ENCODE measurements at places on chromosomes 13 and 19.
A peak's percentile ranks its signal among the peaks of the same experiment; 100 is the strongest.

DNA sequence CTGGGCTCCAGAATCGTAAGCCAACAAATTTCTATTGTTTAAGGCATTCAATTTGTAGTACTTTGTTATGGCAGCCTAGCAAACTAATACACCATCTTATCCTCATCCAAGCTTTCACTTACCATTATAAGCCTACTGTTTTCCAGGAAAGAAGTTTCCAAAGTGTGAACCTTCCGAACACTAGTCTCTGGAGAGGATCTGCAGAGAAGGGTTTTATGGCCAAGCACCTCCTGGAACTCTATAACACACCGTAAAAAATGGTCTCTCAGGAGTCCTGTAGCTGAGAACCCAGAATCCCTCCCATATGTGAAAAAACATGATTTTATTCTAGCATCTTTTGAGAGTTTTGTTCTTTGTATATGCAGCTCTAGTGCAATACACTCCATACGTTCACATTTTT is 142.1 kb downstream of the POSTN start:
- DNase-seq: no peak
- H3K4me1 ChIP-seq: peaks cover 21% of the 10 kb centered on the region
- H3K27ac ChIP-seq: no peak overlapping the region
- H3K36me3 ChIP-seq: no peaks in the 10 kb centered on the region

DNA sequence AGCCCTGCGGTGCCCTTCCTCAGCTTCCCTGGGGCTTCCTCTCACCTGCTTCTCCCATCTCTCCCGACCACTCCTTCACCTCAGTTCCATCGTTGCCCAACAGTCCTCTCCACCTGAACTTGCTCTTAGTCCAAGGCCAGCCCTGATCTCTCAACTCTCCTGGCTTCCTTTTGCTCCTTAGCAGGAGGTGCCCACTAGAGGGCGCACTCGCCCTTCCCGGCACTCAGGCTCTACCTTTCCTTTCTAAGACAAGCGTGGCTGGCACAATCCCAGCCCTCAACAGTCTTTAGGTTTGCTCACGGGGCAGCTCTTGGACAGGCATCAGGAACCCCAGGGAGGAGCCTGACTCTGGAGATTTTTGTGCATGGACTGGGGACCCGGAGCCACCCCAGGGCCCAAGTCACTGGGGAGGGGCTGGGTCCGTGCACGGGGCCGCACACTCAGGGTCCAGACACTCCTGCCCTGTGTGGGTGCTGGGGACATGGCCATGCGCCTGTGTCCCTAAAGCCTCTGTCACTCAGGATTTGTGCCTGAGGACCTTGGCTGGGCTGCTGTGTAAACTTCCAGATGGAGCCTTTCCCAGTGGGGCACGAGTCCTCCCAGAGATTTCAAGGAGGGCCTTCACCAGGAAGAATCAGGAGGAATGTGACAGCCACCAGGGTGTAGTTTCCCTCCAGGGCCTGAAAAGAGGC is 12.1 kb upstream of the CEACAM8 start:
- H3K4me1 ChIP-seq: no peaks in the 10 kb centered on the region
- peaks cover 3% of the 10 kb centered on the region for H3K36me3 ChIP-seq
- no peak overlapping the region for H3K27ac ChIP-seq
- no peak for DNase-seq
- no peak overlapping the region for H3K4me3 ChIP-seq

DNA sequence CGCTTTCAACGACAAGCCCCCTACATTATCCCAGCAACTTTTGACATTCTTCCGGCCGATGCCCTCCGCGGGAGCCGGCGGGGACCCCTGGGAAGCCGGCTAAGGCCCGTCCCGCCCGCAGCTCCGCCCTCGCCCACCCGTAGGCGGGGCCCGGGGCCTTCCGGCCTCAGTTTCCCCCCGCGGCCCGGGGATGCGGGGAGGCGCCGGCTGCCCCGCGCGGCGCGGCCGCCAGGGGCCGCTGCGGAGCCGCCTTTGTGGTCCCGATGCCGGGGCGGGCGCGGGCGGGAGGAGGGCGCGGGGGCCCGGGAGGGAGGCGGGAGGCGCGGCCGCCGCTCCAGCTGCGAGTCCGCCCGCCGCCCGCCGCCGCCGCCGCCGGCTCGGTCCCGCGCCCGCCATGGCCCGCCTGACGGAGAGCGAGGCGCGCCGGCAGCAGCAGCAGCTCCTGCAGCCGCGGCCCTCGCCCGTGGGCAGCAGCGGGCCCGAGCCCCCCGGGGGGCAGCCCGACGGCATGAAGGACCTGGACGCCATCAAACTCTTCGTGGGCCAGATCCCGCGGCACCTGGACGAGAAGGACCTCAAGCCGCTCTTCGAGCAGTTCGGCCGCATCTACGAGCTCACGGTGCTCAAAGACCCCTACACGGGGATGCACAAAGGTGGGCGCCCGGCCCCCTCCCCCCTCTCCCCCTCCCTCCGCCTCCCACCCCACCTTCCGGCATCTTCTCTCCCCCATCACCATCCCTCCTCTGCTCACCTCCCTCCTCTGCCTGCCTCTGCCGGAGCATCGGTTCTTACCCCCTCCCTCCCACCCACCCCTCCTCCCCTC is at the start of gene CELF5:
TSS of gene CELF5 (plus strand) at position 316 of the 823 bp plus-strand sequence. CDS start at position 395, 79 bp downstream.
- H3K27me3 ChIP-seq: peaks cover 50% of the 10 kb centered on the region
- H3K4me3 ChIP-seq: peak within 1 kb of the TSS; percentile 51
- no peak within 1 kb of the TSS for H3K27ac ChIP-seq
- no peaks in the 10 kb centered on the region for H3K4me1 ChIP-seq
- H3K36me3 ChIP-seq: no peaks in the 10 kb centered on the region
- DNase-seq: peak; percentile 71

DNA sequence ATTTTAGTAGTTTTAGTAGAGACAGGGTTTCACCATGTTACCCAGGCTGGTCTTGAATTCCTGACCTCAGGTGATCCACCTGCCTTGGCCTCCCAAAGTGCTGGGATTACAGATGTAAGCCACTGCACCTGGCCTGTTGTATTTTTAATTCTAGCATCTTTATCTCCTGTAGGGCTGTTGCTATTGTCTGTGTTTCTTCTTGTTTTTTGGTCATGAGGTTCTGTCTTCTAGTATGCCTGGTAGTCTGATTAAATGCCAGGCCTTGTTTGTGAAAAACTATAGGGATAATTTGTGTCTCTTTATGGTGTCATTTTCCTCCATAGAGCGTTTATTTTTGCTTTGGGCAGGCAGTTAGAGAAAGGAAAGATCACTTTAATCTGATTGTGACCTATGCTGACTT is 3.1 kb downstream of the ARHGEF18 start:
- no peak overlapping the region for H3K27ac ChIP-seq
- peaks cover 2% of the 10 kb centered on the region for H3K27me3 ChIP-seq
- H3K4me1 ChIP-seq: no peaks in the 10 kb centered on the region
- peaks cover 4% of the 10 kb centered on the region for H3K36me3 ChIP-seq
- H3K4me3 ChIP-seq: no peak overlapping the region
- DNase-seq: no peak

DNA sequence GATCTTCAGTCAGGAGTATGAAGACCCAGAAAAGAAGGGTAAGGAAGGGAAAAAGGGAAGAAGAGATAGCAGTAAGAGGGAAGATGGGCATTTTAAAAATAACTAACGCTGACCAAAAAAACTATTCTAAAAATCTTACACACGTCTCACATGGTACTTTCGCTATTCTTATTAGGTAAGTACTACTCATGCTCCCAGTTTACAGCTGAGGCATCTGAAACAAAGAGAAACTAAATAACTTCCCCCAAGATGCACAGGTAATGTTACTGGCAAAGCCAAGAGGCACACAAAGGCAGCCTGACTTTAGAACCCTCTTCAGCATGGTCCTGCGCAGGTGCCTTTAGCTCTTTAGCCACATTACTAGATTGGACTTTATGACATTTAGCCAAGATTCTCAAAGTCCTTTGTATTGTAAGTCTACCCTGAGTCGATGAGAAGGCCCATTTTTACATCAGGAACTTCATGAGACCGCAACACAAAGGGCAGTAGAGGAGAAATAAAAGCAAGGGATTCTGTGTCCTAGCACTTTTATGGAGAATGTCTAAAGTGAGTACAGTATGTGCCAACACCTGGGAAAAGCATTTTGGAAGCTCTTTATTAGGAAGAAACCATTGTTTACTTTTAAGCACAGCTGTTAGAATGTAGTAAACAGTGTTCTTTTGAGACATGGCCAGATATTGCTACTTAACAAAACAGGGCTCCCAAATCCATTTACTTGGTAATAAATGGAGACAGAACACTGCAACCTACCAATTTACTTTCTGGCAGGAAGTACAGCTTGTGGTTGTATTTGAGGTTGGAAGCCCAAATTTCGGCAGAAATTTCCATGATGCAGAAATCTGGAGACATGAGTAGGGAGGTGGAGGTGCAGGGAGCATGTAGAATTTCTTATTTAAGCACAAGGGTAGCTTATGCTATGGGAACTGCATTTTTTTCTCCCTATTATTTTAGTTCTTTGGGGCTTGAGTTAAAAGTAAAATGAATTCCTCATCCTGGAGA is 250.7 kb downstream of the KCTD12 start:
- peak overlapping the region; percentile 79 for H3K27ac ChIP-seq
- no peak for DNase-seq
- H3K36me3 ChIP-seq: no peaks in the 10 kb centered on the region
- H3K4me3 ChIP-seq: no peak overlapping the region
- H3K4me1 ChIP-seq: peaks cover 44% of the 10 kb centered on the region

GRCh38 chr13:107678075-107678689 is 537.2 kb downstream of the LIG4 start:
- no peaks in the 10 kb centered on the region for H3K4me1 ChIP-seq
- no peaks in the 10 kb centered on the region for H3K36me3 ChIP-seq

DNA sequence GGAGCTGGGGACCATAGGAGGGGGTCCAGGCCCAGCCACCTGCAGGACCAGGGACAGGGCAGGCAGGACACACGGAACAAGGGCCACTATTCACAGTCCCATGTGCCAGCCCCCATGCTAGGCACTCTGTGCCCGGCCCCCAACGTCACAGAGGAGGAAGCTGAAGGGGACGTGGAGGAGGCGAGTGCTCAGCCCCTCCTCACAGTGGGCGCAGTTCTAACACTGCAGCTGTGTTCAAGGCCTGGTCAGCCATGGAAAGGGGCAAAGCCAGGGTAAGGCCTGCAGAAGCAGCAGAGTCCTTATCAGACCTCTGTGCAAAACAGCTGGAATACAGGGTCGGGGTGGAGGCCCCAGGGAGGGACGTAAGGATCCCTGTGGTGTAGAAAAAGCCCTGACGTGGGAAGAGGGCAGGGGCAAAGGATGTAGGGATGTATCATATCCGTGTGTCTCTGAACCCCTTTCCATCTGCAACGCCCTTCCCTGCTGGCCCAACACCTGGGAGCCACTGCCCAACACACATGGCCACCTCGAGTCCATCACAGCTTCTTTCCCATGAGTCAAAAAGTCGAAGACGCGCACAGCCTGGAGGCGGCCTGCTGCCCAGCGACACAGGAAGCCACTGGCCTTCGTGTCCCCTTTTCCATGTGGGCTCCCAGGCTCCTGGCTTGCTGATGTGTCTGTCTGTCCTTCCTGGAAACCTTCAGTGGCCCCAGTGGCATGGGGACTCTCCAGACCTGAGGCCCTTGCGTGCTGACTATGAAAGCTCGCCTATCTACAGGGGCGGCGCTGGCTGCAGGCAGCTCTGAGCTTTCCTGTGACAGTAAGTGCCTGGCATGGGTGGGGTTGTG is 28.0 kb downstream of the SH3GL1 start:
- no peaks in the 10 kb centered on the region for H3K27me3 ChIP-seq
- no peak overlapping the region for H3K4me3 ChIP-seq
- DNase-seq: no peak
- no peaks in the 10 kb centered on the region for H3K36me3 ChIP-seq
- peaks cover 69% of the 10 kb centered on the region for H3K4me1 ChIP-seq

- DNase-seq: peak; percentile 93
- no peaks in the 10 kb centered on the region for H3K27me3 ChIP-seq
- H3K36me3 ChIP-seq: peaks cover 8% of the 10 kb centered on the region
- H3K4me3 ChIP-seq: peak overlapping the region; percentile 90
Measured at GRCh38 chr19:52993342-52994178, 20.2 kb upstream of the ERVV-1 start.

DNA sequence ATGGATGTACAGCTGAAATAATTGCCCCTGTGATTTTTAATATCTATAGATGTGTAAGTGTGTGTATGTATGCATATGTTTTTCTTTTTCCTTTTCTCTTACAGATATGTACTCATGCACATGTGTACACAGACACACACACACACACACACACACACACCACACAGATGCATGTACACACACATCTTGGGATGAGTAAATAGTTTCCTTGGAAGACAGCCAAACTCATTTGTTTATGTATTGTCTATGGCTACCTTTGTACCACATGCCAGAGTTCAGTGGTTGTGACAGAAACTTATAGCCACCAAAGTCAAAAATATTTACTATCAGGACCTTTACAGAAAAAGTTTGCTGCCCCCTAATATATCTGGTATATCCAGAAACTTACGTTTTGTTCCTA is 192.6 kb downstream of the MAB21L1 start:
- H3K27me3 ChIP-seq: no peaks in the 10 kb centered on the region
- peaks cover 57% of the 10 kb centered on the region for H3K4me1 ChIP-seq
- no peak overlapping the region for H3K27ac ChIP-seq
- DNase-seq: no peak
- no peaks in the 10 kb centered on the region for H3K36me3 ChIP-seq
- no peak overlapping the region for H3K4me3 ChIP-seq

GRCh38 chr19:17953316-17953801 is 13.5 kb upstream of the KCNN1 start:
- peaks cover 69% of the 10 kb centered on the region for H3K27me3 ChIP-seq
- peaks cover 35% of the 10 kb centered on the region for H3K4me1 ChIP-seq
- no peak overlapping the region for H3K27ac ChIP-seq
- no peaks in the 10 kb centered on the region for H3K36me3 ChIP-seq
- peak overlapping the region; percentile 68 for H3K4me3 ChIP-seq
- no peak for DNase-seq

- no peak overlapping the region for H3K4me3 ChIP-seq
- no peaks in the 10 kb centered on the region for H3K36me3 ChIP-seq
- H3K27ac ChIP-seq: no peak overlapping the region
Measured at GRCh38 chr13:81637457-81637856, 1296.5 kb upstream of the SPRY2 start.

DNA sequence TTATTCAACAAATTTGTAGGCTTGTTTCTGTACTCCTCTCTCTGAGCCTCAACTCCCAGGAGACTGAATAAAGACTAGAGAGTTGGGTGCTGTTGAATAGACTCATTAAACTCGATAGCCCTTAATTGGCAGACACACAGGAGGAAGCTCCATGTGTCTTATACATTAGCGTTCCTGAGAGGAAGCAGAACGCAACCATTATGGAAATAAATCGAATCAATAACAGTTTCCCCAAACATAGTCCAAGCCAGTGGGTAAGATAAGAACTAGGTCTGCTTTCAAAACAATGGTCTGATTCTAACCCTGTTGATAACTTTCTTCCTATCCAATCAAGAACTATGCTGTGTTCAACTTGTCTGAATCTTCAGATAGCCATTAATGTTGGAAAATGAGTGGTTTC is 118.1 kb upstream of the FNDC3A start:
- no peak overlapping the region for H3K4me3 ChIP-seq
- no peaks in the 10 kb centered on the region for H3K27me3 ChIP-seq
- no peak for DNase-seq
- H3K4me1 ChIP-seq: peaks cover 30% of the 10 kb centered on the region
